ENCODE measurements at places on chromosomes 2 and 18.

DNA sequence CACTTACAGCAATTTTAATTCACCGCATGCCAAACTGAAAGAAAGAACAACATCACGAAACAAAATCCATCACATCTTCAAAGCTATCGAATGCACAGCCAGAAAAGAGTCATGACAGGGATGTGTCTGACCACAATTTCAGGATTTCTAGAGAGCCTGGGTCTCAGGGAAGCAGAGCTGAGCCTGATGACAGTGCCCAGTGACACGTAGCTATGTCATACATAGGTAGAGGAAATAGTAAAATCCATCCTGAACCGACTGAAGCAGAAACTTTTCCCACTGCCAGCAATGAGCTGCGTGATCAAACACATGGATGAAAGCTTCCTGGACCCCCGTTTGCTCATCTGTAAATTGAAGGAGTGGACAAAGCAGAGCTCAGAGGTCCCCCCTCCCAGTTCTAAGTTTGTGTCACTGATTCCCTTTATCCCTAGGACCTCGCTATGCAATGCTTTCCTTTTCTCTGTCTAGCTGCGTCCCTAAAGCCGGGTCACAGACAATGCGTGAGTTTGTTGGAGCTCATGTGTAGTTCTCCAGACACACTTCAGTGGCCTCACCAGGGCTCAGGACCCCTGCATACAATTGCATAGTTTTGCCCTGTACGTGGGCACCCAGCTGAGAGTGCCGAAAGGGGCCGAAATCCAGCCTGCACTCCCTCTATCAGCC, 37.6 kb downstream of the CCBE1 start:
- DNase-seq, result no peak

DNA sequence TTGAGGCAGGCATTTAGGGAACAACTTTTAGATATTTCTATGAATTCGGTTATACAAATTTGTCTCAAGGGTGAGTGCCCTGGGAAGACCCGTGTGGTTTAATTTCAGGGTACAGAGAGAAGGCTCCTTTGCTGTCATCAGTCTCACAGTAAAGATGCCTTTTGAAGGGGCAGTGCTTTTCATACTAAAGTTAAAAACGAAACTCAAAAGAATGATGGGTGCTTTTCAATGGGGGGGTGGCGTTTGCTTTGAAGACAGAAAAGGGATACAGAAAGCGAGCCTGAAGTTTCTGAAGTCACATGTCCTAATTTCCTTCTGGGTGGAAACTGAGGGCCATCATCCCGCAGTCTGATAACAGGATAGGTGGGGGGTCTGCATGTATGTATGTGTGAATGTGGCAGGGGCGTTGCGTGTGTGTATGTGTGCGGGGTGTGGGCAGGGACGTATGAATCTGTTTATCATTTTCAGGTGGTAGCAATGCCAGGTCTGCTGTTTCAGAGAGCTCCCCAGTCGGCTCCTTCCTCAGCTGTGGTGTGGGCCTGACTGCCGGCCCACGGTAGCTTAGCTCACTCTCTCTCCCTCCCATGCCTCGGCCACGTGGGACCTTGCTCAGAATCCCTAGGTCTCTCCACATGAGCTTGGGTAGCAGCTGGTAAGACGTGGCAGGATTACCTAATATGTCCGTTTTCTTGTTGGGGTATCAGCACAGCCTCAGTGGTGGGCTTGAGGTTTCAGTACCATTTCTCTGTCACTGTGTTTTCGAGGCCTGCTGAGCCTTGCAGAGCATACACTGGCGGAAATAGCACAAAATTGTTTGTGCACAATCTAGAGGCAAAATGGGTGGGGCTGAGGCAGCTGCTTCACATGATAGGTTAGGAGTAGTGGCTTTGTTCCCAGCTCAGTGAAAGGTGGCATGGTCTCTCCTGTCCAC, 32.7 kb downstream of the ARHGAP25 start:
- DNase-seq, result peak; percentile 57

- no peak for DNase-seq
Measured at GRCh38 chr2:121902171-121902591, 146.7 kb downstream of the TSN start.

DNA sequence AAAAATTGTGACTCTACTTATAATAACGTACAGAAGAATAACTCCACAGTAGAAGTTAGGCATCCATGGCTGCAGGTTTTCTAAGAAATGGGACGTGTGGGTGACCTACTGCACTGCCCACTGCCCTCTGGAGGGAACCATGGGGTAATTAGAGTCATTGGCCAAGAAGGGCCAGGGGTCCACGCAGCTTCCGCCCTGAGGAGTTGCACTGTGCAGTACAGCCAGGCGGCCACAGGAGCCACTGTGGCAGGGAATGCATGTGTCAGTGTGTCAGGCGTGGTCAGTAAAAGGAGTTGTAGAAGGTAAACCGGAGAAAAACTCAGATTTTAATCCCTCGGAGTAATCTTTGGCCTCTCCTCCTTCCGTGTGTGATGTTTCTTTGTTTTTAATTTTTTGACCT, 24.8 kb downstream of the NCK2 start:
- peak; percentile 39 for DNase-seq

- no peak for DNase-seq
Measured at GRCh38 chr2:111100087-111100764, 20.5 kb upstream of the BCL2L11 start.

GRCh38 chr2:44168681-44169154, at the start of gene PPM1B:
Gene PPM1B, plus strand, starts transcription at chr2:44168875. Its CDS starts 32,325 bp downstream, at chr2:44201200.
- DNase-seq, result peak; percentile 100

DNA sequence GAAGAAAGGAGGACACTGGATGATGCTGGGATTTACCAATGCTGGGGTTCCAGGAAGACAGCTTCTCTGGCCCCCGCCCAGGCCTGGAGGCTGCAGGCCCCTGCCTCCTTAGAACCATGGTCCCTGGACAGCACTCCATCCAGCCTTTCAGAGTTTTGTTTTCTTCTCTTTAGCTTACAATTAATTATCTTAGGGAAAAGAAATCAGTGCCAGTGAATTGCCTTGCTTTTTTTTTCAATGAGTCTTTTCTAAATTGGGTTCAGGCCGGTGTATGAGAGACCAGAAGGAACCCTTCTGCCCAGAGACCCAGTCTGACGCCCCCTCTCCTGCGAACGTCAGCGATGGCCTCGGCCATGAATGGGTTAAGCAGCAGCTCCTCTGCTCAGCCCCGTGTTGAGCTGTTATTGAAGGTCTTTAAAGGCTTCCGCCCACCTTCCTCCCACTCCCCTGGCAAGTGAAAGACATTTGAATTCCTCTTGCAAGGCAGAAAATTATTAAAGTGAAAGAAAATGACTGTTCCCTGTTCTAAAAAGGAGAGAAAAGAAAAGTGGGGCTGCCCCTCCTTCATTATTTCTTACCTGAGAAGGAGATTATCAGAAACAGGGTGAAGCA, 65.7 kb upstream of the CHMP1B start:
- DNase-seq, result no peak

DNA sequence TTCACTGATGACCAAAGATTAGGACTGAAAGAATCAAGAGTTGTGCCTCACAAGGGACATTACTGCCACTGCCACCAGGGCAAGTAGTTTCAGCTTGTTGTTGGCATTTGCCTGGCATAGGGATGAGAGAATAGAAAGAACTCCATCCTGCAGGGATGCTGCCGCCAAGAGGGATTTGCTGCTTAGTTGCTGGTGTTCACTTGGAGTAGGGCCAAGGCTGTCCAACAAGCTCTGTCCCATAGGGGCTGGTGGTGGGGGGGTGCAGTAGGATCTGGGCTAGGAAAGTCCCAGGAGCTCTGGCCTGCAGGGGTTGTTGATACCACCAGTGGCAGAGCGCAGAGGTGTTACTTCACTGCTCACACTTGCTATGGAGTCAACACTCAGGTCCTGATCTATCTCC, 84.9 kb upstream of the MGAT4A start:
- no peak for DNase-seq

DNA sequence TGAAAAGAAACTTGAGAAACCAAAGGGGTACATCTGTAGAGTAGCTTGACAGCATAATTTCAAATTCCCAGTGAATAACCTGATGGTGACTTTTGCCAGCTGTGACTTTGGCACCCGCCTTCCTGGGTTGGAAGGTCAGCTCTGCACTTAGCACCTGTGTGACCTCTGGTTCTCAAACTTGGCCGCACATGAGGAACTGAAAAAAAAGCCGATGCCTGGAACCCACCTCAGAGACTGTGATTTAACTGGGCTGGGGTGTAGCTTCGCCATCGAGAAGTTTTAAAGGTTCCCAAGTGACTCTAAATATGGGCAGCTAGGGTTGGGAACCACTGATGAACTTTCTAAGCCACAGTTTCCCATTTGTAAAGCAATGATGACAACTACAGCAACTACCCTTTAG, 6.5 kb downstream of the EFEMP1 start:
- DNase-seq, result no peak

- no peak for DNase-seq
Measured at GRCh38 chr2:108926561-108927380, 62.2 kb downstream of the EDAR start.

GRCh38 chr2:173221937-173222594, 132.6 kb upstream of the CDCA7 start:
- DNase-seq, result no peak

DNA sequence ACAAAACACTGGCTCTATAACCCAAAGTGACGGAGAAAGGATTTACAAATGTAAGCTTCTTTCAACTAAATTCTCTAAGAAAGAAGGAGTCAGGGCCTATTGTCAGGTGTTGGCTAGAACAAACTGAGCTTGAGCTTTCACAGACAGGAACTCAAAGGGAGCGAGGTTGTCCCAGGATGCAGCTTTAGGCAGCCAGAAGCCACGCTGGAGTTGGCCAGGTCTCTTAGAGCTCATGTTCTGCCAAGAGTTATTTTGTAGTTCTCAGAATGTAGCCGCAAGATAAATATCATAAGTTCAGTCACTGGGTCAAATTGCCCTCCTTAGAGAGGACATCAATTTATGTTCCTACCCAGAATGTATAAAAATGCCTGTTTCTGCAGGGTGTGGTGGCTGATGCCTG, 54.1 kb upstream of the GREB1L start:
- no peak for DNase-seq

GRCh38 chr2:162063899-162064298, 10.1 kb downstream of the DPP4 start:
- DNase-seq, result no peak

DNA sequence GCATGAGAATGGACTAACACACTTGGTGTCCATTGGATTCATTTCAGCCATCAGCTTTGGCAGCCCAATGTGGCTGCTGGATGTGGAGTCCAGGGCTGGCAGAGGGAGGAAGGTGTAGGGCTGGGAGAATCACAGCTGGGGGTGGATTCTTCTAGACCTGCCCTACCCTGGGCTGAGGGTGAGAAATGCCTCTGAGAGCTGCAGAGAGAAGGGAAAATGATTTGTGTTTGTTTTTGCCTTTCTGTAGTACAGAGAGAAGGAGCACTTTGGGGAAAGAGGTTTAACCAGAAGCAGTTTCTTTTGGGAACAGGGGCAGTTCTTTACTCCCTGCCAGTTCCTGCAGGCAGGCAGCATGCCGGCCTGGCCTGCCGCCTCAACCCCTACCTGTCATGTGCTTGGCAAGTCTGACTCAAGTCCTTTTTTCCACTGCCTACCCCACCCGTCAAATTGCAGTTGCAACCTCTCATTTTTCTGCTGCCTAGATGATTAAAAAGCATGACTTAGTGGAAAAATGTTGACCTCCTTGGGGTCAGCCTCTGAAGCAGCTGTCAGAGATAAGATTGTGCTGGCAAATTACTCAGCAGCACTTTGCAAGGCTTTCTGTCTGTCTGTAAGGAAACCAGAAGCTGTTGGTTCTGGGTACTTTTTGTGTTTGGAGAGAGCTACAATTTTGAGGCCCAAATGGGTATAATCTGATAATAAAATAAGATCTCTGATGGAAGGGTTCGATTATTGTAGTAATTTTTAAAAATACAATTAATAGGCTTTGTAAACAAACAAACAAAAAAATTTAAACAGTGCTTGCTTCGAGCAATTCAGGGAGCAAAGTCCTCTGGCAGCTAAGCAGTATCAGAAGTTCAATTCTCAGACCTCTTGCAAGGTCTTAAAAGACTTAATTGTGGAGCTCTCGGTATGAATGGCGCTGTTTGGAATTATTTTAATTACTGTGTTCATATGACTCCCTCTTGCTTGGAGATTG, 21.7 kb downstream of the LBH start:
- DNase-seq, result peak; percentile 89

DNA sequence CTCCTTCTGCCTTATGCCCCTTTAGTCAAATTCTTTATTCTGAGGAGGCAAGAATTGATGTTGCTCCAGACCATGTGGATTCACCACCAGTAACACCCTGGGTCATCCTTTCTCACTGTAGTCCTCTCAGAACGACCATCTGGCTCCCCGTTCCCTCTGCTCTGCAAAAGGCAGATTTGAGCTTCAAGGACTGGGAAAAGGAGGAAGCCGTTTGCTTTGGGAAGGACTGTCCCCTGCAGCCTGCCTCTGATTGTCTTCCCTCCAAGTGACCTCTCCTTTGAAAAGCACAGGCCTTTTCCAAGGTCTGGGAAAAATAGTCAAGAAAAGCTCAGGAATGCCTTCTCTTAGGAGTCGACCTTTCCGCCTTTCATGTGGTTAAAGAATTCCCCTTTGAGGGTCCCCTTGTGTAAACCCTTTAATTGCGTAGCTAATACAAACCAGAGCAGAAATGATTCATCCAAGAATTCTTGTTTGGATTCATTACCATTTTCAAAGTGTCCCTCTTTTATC, 130.1 kb upstream of the COPS8 start:
- no peak for DNase-seq

DNA sequence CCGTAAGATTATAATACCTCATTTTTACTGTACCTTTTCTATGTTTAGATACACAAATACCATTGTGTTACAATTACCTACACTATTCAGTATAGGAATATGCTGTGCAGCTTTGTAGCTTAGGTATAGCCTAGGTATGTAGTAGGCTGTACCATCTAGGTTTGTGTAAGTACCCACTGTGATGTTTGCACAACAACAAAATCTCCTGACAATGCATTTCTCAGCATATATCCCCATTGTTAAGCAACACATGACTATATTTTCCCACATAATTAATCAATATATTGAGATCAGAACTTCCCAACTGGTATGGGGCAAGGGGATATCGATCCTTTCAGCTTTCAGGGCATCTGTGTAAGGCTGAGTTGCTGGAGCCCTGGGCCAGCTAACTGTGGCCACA, 106.3 kb upstream of the OTX1 start:
- no peak for DNase-seq

DNA sequence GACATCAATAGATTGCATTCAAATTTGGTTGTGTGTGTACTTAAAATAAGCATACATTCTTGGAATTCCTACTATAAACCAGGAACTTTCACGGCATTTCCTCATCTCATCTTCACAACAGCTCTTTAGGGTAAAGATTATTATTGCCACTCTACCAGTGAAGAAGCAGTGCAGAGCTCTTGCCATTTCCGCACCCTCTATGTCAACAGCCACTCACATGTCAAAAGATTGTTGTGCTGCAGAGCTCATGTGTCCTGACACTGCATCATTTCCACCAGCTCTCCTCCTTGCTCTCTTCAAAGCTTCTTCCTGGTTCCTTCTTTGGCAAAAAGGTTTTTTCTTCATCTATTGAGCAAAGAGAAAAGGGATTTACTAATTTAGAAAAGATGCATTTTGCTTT, 26.5 kb upstream of the L3MBTL4 start:
- no peak for DNase-seq

DNA sequence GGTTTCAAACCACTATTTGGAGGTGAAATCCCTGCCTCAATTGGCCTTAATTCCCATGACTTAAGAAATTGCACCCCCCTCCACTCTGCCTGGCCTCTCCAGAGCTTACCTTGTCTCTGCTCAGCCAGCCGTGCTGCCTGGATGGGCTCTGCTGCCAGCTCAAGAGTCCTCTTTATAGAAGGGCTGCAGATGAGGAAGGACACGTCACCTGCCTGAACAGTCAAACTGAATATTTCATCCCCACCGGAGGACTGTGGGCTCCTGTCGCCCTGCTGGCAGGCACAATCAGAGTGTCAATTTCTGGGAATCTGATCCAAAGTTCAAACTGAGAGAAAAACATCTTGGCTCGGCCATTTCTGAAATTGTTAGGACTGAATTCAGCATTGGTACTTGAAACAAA, at the start of gene OTOS:
TSS of gene OTOS (minus strand) at position 148 of the 400 bp plus-strand sequence. CDS start 332 bp downstream, outside the sequence.
- DNase-seq, result no peak

Measured in activated CD4-positive, alpha-beta memory T cell treated with anti-CD3 and anti-CD28 coated beads for 36 hours (primary cell).